Hair follicle dermal papilla cell (primary cell): ENCODE measurements at places on chromosomes 16 and 17. TPM values are rescaled to one million over a fixed set of nuclear protein-coding genes. Genes with fewer than 3 reads are reported as not detected.

The TNFRSF17 gene
- total RNA-seq: not detected in 2 replicates

The RECQL5 gene
- 16.5 and 19.5 TPM in 2 replicates for total RNA-seq

The FAM20A gene
- 6.7 and 8.1 TPM in 2 replicates for total RNA-seq

The EFNB3 gene
- 3.2 and 5.2 TPM in 2 replicates for total RNA-seq

The GINS2 gene
- total RNA-seq: 0.61 and 0.81 TPM in 2 replicates

The RHBDF1 gene
- 42.4 and 44.0 TPM in 2 replicates for total RNA-seq

The TPSG1 gene
- total RNA-seq: not detected in 2 replicates

The ZNF747 gene
- total RNA-seq: 15.3 and 16.6 TPM in 2 replicates

The KRT33B gene
- total RNA-seq: not detected in 2 replicates

The BCL6B gene
- total RNA-seq: 0.16 and 0.36 TPM in 2 replicates

The ALOX15 gene
- not detected in 2 replicates for total RNA-seq

The GNAO1 gene
- 0.12 and 0.32 TPM in 2 replicates for total RNA-seq

The CCDC144A gene
- 1.8 and 4.4 TPM in 2 replicates for total RNA-seq

The MFSD11 gene
- 30.7 and 34.1 TPM in 2 replicates for total RNA-seq

The CLDN9 gene
- total RNA-seq: not detected in 2 replicates

The NPIPB9 gene
- 2.7 and 4.4 TPM in 2 replicates for total RNA-seq

The TGFB1I1 gene
- 139 and 141 TPM in 2 replicates for total RNA-seq

The ORC6 gene
- total RNA-seq: 1.5 and 1.8 TPM in 2 replicates

The TBC1D28 gene
- total RNA-seq: not detected in 2 replicates

The ERBB2 gene
- 49.1 and 56.8 TPM in 2 replicates for total RNA-seq
